Frontal cortex (tissue), 4 donors: ENCODE measurements at places on chromosomes 6 and 20. TPM values are rescaled to one million over a fixed set of nuclear protein-coding genes. Genes with fewer than 3 reads are reported as not detected.
A peak's percentile ranks its signal among the peaks of the same experiment; 100 is the strongest.

DNA sequence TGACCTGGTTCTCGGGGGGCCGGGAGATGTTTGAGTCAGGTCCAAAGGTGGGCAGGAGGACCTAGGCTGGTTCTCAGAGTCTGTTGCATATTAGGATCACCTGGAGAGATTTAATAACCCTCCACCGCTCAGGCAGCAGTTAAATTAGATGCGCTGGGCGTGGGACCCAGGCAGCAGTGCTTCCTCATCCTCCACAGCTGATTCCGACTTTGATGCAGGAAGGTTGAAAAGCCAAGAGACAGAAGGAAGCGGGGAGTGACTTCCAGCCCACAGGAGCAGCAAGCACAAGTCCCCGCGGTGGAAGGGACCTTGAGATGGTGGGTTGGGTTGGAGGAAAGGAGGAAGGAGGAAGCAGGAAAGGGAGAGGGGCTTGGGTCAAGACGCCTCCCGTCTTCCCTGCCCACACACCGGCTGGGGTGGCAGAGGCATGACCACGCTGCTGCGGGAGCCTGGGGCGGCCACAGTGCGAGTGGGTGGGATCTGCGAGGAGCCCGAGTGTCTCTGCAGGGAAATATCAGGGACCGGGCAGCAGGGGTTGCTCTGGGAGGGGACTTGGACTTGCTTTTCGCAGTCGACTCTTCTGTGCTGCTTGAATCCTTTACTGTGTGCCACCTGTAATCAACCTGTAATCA is 146.0 kb downstream of the PHACTR3 start:
- DNase-seq, result no peak

DNA sequence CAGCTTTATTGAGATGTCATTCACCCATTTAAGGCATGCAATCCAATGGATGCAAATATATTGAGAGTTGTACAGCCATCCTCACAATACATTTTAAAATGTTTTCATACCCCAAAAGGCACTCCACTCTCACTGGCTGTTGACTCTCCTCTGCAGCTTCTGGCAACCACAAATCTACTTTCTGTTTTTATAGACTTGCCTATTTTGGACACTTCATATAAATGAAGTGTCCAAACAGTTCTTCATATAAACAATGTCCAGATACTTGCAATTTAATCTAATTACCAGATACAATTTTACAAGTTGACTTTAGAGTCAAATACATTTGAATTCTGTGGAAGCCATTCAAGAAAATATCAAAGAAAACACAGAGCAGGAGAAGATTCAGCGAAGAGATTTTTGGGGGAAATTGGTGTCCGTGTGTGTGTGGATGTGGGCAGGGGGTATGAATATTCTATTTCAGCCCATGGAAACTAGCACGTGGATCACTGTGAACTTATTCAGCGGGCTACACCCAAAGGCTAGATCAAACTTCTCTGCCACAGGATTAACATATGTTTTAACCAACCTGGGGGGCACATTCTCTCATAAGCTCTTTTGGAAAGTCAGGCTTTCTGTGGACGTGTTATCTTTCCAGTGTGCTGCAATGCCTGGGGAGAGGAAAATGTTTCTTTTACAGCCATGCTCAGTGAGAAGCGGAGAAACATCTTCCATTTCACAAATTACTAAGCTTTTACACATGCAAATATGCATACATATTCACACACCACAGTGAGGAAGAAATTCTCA is 73.9 kb downstream of the PLG start:
- DNase-seq, result no peak

GRCh38 chr6:149864578-149865535 is 698 bp upstream of the LRP11 start:
- peak; percentile 68 for DNase-seq

GRCh38 chr6:38138374-38138773 is 318.8 kb downstream of the ZFAND3 start:
- DNase-seq, result no peak

GRCh38 chr6:125259354-125259736 is 42.4 kb downstream of the HDDC2 start:
- no peak for DNase-seq

- no peak for DNase-seq
These were observed 110.4 kb upstream of the COL21A1 start for GRCh38 chr6:56357616-56358373.

The BYSL gene
- total RNA-seq, result 14.7 TPM

DNA sequence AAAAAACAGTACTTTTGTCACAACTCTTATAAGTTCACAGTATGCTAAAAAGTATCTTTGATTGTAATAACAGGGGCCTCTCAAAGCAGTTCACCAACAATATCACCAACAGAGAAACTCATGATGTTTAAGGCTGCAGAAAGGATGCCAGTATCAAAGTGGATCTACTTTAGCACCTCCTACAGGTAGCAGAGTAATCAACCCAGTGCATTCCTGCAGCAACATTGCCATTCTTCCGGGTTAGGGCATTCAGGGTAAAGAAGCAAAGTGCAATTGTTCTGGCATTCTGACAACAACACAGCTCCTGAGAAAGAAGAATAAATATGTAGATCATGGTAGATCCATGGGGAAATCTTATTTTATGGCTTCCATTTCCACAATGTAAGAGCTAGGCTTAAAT is 7.6 kb upstream of the SLC17A4 start:
- DNase-seq, result no peak

The C6orf141 gene
- 4.9 TPM for total RNA-seq

- DNase-seq, result no peak
These were observed 4.8 kb downstream of the CST3 start for GRCh38 chr20:23632711-23633573.

The VGLL2 gene
- not detected for total RNA-seq

- no peak for DNase-seq
These were observed 28.1 kb downstream of the HUS1B start for GRCh38 chr6:628766-629165.

The TMEM74B gene
- 9.4 TPM for total RNA-seq

GRCh38 chr20:20664795-20665589 is 47.5 kb downstream of the RALGAPA2 start:
- no peak for DNase-seq

The LBP gene
- total RNA-seq, result not detected

The TNFAIP3 gene
- 1.6 TPM for total RNA-seq

The SLC4A11 gene
- under 0.01 TPM for total RNA-seq
